Caudate nucleus (tissue), 63 donors: ENCODE measurements at places on chromosomes 6 and 20.
A peak's percentile ranks its signal among the peaks of the same experiment; 100 is the strongest.

GRCh38 chr6:111952821-111953540 lies 79.7 kb upstream of the FYN start:
- DNase-seq: no peak

DNA sequence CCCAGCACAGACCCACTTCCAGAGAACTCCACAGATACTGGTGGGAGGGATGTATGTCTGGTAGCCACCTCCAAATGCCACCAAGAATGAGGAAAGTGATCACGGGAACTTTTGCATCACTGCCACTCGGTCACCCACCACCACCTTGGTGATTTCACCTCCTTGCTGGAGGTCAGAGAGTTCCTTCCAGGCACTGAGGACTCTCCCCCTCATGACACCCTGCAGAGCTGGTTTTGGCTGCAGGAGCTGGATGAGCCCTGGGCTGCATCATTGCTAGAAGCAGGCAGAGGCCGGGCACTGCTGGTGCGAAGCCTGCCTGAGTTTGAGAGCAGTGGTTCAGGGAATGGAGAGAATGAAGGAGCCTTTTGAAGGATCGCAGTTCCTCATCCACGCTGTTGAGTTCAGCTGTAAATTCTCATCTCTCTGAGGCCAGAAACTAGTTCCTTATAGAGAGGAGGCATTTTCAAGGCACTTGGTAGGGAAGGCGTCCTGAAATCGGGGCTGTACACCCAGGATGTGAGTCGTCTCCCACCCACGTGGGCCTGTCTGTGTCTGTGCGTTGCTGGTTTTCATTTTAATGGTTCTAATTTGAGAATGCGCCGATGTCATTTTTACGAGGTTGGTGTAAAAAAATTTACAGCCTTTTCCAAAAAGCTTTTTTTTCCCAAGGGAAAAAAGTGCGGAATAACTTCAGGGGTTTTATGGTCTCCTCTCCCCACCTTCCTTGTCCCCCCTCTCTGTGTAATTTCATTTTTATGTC lies 25.0 kb downstream of the FOXP4 start:
- no peak for DNase-seq

DNA sequence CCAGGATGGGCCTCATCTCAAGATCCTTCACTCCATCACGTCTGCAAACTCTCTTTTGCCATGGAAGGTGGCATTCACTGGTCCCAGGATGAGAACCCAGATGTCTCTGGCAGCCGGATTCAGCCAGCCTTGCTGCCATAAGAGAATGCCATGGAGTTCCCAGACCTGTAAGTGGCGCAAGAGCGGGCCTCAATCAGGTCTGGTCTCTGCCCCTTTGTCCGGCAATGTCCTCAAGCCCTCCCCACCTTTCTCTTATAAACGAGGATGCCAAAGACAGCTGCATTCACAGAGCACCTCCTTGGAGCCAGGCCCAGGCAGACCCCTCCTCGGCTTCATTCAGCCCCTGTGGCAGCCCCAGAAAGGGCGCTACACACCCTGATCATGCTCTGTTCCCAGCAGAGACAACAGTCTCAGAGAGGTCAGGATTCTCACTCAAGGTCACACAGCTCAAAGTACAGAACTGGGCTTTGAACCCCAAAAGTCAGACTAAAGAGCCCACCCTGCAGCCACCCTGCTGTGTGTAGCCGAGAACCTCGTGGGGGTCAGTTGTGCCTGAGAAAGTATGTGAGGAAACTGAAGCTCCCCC lies 263.7 kb downstream of the TAF4 start:
- DNase-seq: no peak

GRCh38 chr6:160714731-160715316 lies 12.8 kb downstream of the PLG start:
- no peak for DNase-seq

GRCh38 chr6:10397756-10398445 lies 17.0 kb downstream of the TFAP2A start:
- DNase-seq: no peak

DNA sequence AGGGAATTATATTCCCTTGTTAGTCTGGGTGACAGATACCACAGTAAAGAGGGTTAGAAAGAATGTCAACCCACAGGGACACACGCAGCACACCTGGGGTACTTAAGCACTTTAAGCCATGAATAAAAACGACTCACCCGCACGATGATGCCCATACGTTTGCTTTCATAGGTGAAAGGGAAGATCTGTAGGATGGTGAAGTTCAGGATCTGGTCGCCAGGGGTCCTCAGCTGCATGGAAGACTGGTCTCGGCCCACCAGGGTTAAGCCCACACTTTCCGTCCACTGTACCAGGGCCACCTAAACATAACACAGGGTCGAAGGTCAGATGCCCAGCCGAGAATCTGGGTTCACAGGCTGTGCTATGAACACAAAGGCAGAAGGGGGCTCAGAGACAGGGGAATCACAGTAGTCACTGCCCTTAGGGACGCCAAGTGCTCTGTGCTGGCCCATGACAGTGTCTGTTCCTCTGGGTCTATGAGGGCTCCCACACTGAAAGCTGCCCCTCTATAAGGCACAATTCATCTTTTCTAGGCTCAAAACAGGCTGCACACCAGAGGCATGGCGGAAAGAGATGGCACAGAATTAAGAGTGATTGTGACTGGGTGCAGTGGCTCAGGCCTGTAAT lies 96.8 kb upstream of the NFATC2 start:
- no peak for DNase-seq

GRCh38 chr6:3247255-3248146 lies 11.2 kb upstream of the PSMG4 start:
- peak; percentile 82 for DNase-seq

DNA sequence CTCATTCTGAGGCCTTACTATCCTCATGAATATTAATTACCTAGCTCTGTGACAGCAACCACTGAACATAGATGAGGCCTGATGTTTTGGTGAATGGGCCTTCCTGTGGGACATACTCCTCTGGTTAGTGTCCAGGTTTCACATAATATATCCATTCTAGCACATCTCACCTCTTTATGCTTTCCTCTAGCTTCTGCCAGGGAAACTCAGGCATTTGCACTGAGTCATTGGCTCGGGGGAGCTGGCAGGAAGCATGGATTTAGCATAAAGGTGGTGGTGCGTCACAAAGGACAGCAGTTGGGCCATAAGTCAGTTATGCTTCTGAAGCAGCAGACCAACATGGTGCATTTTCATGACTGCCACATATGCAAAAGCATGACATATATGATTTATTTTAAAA lies 37.5 kb upstream of the TMEM170B start:
- no peak for DNase-seq

- DNase-seq: no peak
Measured at GRCh38 chr6:43146709-43147688, 24.1 kb upstream of the SRF start.

GRCh38 chr20:58907320-58908137 lies 55.0 kb downstream of the GNAS start:
- peak; percentile 53 for DNase-seq

DNA sequence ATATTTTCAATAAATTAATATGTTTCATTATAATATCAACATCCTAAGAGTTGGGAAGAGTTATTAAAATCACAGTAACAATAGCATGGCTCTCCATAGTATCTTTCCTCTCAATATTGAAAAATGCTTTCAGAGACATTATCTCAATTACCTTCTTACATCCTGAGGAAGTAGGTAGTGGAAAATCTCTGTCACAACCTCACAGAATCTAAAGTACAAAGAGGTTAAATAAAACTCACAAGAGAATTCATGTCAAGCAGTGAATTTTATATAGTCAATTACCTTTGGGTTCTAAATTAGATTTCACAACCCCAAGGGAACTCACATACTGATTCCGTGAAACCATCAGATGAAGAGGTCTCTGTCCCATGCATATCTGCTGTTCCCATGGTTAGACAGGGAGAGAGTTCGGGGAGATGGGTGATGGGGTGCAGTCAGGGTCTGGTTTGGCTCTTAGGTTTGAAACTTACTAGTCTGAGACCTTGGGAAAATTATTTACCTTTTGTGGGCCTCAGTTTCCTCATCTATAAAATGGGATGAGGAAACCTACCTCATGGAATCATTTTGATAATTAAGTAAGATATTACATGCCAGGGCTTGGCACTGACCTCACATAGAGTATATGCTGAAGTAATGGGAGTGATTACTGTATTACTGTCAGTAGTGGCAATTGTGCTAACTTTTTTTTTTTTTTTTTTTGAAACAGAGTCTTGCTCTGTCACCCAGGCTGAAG lies 74.0 kb upstream of the SNX9 start:
- DNase-seq: no peak

DNA sequence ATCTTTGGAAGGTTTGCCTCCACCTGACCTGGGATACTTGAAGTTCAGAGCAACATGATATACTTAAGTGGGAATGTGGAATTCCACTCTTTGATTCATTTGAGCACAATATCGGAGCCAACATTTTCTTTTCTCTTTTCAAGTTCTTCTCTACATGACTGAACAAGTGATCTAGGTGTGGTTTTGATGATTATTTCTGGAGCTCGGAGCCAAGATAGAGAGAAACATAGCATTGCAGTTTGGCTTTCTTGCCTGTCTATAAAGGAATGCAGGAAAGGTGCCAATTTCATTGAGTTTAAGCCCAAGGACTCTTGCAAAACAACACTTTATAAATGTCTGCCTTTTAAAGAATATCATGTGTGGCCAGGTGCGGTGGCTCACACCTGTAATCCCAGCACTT lies 124.2 kb upstream of the FAM83B start:
- DNase-seq: no peak
